Activated CD4-positive, alpha-beta T cell treated with anti-CD3 and anti-CD28 coated beads, Interleukin-2, Interleukin-4, amounts not matched to agents 100 ng/mL and 50 ng/mL, durations not matched to agents 16 hours and 8 hours (primary cell): ENCODE measurements at places on chromosomes 1 and 21.

DNA sequence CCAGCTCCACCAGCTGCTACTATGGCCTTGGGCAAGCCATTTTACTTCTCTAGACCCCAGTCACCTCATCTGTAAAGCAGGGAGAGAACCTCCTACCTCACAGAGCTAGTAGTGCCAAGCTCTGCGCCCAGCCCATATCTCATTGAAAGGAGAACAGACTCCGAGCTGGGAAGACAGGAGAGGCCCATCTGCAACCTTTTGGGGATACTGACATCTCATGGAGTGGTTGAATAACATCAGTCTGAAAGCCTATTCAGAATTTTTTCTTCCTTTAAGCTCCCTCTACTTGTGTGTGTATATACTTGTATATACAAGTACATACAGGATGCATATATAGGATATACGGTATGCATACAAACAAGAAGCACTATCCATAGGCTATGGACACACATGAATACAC, 279.5 kb upstream of the POU3F1 start:
- DNase-seq, result no peak

DNA sequence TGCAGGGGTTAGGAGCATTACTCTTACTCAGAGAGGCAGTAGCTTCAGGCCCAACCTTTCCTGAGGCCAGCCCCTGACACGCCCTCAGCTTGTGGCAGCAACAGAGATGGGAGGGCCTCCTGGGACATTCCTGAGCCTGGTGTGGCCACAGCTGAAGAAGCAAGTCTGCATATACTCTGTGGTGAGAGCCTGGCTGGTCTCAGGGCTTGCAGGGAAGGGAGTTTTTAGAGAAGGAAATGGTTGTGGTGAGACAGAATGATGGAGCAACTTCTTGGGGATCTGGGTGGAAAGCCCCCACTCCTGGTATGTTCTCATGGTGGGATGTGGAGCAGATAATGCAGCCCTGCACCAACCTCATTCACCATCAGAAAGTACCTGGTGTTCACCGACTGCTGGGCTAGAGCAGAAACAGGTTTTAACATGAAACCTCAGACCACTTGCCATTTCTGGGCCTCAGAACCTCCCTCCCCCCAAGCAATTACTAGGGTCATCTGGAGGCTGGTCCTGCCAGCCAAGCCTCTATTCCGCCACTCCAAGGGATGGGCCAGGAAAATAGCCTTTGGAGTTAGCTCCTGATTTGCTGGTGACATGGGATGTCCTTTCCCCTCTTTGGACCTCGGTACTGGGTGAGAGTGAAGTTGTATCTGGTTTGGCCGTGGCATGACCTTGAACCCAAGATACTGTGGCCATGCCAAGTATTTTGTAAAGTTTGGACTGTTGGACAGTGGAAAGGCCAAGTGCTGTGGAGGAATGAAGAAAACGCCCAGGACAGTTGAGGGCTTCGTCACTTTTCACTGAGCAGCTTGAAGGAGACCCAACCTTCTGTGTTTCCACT, 28.1 kb upstream of the RNF19B start:
- DNase-seq, result peak; percentile 82

GRCh38 chr1:107690491-107690890, 274.5 kb downstream of the VAV3 start:
- DNase-seq, result no peak

GRCh38 chr21:41707231-41707959, 59.5 kb downstream of the RIPK4 start:
- no peak for DNase-seq

DNA sequence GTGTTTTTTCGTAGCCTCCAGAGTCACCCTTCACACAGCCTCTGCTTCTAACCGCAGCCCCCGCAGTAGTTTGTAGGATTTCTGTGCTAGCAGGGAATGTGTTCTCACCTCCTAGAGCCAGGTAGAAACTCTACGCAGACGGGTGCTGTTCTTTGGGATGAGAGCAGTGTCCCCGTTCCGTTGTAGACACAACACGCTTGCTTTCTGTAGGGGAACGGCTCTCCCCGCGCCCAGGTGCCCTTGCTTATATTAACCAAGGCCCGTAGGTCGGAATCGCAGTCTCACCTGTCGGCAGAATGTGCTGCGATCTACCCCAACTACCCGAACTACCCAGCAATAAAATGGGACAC, 111.8 kb upstream of the NBPF11 start:
- no peak for DNase-seq

GRCh38 chr1:160665330-160666078, 18.7 kb upstream of the SLAMF1 start:
- peak; percentile 61 for DNase-seq

- no peak for DNase-seq
Measured at GRCh38 chr1:43836267-43836951, 97.2 kb upstream of the ARTN start.

- DNase-seq, result peak; percentile 14
Measured at GRCh38 chr1:162951553-162952315, 90.8 kb upstream of the CCDC190 start.

DNA sequence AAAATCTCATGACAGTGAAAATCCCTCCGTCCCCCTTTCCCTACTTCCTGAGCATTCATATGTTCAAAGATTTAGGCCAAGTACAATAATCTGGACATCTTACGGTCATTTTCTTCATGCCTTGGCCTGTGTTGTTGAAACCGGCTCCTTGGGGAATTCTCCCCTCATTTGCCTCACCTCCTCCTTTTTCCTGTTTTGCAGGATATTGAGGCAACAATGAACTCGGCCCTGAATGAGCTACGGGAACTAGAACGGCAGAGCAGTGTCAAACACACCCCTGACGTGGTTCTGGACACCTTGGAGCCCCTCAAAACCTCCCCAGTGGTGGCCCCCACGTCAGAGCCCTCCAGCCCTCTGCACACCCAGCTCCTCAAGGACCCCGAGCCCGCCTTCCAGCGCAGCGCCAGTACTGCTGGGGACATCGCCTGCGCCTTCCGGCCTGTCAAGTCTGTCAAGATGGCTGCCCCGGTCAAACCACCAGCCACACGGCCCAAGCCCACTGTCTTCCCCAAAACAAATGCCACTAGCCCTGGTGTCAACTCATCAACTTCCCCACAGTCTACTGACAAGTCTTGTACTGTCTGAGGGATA, 9.3 kb upstream of the IKBKE start:
- no peak for DNase-seq

DNA sequence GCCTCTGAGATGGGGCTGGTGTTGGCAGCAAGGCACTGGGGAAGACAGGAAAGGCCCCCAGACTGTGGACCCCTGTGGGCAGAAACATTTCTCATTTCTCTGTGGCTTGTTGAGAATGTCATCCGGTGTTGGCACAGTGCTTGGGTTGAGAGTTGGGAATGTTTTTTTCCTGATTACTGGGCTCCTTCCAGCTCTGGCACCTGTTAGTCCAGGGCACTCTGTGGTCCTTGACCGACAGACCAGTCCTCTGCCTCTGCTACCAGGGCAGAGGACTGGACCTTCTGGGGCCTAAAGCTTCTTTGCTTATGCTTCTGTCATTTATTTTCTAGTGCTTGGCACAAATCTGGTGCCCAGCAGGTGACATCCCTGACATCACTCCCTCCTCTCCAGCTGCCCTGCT, 4.8 kb upstream of the SPRR5 start:
- no peak for DNase-seq

DNA sequence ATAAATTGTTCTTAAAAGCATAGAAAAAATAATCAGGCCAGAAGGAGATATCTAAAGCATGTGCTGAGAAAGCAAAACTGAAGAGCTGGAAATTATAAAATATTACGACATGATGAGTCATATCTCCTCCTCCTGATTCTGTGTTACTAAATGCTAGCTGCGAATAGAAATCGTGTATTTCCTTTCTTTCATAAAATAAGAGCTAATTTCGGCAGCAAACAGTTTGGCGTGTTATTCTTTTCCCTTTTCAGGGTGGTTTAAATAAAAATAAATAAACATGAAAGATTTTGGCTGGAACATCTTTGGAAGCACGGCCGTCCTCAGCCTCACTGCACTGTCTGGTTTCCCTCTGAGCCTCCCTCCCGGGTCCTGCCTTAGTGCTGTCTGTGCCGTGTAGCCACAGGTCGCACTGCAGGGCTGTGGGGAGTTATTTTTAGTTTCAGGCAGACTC, 56.0 kb downstream of the ADARB1 start:
- DNase-seq, result no peak

DNA sequence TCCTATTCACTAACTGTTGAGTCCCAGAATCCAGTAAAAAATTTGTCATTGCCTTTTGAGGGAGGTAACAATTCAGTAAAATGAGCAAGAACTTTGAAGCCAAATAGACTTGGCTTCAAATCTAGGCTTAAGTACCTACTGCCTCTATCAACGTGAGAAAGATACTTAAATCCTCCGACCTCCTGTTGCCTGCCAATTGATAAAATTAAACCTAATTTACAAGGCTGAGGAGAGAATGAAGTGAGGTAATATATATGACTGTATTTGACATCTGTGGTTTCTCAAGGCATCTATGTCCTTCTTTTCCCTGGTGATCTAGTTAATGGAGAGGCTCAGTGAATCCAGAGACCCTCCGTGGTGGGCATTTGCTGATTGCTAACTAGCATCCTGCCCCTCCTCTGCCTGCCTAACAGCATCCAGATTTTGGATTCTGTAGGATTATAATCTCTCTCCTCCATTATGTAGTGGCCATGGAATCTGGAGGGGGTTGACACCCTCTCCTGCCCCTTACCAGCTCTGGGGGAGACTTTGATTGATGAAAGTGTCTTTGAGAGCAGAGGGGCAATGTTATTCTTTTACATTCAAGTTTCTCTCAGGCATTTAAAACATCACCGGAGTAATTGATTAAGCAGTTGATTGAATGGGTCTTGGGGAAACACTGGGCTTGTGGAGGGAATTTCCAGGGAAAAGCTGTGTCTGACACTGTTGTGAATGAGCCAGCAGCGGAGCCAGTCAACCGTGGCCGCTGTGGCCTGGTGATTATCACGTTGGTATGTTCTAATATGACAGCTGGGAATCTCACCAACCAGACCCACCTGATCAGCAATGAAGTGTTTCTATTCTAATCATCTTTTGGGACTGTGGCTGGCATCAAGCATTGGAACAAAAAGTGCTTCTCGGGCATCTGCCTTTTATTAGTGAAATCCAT, 140.7 kb upstream of the FAM78B start:
- no peak for DNase-seq

DNA sequence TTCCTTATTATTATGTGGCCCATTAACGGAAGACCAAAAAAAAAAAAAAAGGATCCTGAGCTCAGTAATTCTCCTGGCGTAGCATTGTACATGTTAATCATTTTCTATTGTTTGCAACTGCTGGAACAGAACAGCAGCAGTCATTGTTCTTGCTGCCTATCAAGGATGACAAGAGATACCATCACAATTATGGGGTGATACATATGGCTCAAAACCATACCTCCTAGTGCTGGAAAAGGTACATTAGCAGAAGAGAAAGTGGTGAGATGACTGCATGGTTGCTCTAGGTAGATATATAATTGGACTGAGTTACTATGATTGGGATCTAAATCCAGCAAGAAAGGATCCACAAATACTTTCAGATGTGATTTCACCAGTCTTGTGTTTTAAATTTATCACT, 13.3 kb upstream of the TLR5 start:
- no peak for DNase-seq

DNA sequence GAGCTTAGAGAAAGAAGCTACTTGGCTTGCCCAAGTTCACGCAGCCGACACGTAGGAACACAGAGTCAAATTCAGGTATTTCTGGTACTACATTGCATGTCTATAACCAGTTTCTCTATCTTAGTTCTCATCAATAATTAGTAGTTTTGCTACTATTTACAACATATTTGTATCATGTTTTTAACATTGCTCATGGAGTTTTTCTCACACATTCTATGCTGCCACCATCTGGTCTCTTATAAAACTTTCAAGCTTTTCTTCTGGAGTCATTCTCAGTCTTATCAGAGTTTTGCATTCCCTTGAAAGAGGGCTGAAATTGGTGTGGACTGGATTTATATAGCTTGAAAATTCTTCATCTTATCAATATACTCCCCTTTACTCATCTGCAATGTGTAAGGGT, 118.8 kb upstream of the PALMD start:
- no peak for DNase-seq

DNA sequence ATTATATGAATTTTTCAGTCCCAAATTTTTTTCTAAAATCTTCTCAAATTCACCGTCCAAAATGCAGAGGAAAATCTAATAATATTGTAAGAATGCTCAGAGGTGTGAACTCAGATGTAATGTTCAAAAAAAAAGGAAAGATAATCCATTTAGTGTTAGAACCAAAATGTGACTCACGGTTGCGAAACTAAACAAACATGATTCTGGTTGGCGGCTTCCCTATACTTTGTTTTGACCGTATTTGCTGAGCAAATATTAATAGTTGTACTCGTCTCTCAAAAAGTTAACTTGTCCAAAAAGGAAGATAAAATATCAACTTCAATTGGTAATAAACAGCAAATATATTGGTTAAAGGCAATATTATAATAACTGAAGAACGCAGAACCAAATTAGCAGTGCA, 34.4 kb downstream of the ZSWIM5 start:
- no peak for DNase-seq

DNA sequence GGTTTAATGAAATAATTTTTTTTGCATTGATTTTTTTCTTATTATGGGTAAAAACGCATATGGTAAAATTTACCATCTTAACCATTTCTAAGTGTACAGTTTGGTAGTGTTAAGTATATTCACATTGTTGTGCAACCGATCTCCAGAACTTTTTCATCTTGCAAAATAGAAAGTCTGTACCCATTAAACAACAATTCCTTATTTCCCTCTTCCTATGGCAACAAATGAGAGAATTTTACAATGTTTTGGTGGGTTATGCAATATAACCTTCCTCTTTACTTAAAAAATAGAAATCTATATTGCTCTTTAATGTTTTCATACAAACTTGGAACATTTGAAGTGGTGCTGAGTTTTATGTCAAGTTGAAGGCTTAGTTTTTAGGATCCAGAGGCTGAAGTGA, 26.6 kb downstream of the MAP3K7CL start:
- no peak for DNase-seq

GRCh38 chr21:32726839-32727686, 750 bp downstream of the SYNJ1 start:
- DNase-seq, result no peak

DNA sequence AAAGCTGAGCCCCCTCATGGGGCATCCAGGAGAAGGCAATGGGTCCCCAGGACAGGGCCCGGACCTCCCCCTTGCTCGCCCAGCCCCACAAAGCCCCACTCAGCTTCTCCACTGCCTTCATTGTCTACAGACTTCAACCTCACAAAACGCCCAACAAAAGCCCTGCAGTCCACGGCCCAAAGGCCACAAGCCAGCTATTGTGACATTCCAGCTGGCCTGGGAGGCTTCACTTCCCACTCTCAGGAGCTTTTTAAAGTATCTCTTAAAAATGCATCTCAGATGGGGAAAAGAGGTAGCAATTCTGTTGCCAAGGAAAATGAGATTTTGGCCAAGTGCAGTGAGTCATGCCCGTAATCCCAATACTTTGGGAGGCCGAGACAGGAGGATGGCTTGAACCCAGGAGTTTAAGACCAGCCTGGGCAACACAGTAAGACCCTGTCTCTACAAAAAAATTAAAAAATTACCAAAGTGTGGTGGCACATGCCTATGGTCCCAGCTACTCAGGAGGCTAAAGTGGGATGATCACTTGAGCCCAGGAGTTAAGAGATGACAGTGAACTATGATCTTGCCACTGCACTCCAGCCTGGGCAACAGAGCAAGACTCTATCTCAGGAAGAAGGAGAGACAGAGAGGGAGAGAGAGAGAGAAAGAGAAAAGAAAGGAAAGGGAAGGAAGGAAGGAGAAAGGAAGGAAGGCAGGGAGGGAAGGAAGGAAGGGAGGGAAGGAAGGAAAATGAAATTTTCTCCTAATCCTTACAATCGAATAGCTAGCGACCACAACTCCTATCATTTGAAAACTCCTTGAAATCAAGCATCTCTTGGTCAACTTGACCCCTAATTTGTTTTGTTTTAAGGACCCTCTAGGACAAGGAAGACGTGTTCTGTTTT, 31.4 kb upstream of the TARDBP start:
- no peak for DNase-seq
